ENCODE measurements at places on chromosomes 4 and X. TPM values are rescaled to one million over a fixed set of nuclear protein-coding genes. Genes with fewer than 3 reads are reported as not detected.
A peak's percentile ranks its signal among the peaks of the same experiment; 100 is the strongest.

GRCh38 chrX:39857780-39858179, 240.0 kb downstream of the BCOR start:
- H3K27ac ChIP-seq = no peak overlapping the region
- H3K4me1 ChIP-seq = no peaks in the 10 kb centered on the region
- no peaks in the 10 kb centered on the region for H3K27me3 ChIP-seq

DNA sequence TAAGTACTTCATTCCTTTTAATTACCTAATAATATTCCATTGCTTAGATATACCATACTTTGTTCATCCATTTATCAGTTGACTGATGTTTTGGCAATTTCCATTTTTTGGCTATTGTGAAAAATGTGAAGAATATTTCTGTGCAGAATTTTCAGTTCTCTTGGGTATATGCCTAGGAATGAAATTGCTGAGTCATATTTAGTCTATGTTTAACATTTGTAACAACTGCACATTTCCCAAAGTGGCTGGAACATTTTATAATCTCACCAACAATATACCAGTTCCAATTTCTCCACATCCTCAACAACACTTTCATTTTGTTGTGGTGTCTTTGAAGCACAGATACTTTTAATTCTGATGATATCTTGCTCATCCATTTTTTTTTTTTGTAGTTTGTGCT, 215.5 kb downstream of the PDGFC start:
- DNase-seq = no peak
- H3K4me1 ChIP-seq = no peaks in the 10 kb centered on the region
- no peaks in the 10 kb centered on the region for H3K27me3 ChIP-seq
- H3K27ac ChIP-seq = no peak overlapping the region
- no peak overlapping the region for H3K4me3 ChIP-seq

DNA sequence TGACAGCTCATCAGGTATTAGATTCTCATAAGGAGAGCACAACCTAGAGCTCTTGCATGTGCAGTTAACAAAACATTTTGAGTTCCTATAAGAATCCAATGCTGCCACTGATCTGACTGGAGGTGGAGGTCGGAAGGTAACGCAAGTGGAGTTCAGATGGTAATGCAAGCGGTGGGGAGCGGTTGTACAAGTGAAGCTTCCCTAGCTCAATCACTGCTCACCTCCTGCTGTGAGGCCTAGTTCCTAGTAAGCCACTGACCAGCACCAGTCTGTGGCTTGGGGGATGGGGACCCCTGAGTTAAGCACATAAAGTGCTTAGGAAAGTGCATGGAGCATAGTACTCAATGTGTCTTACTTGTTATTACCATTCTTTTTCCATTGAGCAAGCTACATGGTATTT, 983.2 kb upstream of the IGFBP7 start:
- H3K4me1 ChIP-seq = no peaks in the 10 kb centered on the region
- no peak for DNase-seq
- H3K27ac ChIP-seq = no peak overlapping the region
- H3K27me3 ChIP-seq = no peaks in the 10 kb centered on the region
- H3K4me3 ChIP-seq = no peak overlapping the region

DNA sequence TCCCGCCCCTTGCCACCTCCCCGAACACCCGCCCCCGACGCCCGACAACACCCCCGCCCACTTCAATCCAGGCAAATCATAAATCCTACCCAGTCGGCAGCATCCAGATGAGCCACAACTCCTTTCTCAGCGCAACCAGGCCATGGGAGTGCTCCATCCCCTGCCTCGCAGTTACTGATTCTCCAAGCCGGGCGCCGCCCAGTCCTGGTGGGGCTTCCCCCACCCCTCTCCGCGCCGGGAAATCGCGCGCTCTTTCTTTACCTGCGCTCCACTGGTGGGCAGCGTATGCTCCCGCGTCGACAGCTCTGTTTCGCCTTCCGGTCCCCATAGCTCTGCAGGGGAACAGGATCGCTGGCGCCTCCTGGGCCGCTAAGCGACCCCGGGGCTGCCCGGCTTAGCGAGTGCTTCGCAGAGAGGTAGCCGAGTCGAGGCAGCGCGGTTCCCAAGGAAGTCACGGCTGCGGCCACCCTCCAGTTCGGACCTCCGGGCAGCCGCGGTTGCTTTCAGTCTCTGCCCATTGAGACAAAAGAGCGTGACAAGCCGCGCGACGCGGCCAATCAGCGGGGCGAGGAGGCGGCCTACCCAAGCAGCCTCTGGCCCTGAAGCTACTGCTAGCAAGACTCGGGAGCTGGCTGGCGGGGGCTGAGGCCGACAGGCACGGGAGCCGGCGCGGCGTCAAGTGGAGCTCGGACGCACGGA, 43.7 kb upstream of the TMSB15B start:
- peak overlapping the region; percentile 62 for H3K27ac ChIP-seq
- H3K36me3 ChIP-seq = no peaks in the 10 kb centered on the region
- peak overlapping the region; percentile 7 for H3K4me3 ChIP-seq
- no peaks in the 10 kb centered on the region for H3K4me1 ChIP-seq
- no peaks in the 10 kb centered on the region for H3K27me3 ChIP-seq
- DNase-seq = peak; percentile 35

DNA sequence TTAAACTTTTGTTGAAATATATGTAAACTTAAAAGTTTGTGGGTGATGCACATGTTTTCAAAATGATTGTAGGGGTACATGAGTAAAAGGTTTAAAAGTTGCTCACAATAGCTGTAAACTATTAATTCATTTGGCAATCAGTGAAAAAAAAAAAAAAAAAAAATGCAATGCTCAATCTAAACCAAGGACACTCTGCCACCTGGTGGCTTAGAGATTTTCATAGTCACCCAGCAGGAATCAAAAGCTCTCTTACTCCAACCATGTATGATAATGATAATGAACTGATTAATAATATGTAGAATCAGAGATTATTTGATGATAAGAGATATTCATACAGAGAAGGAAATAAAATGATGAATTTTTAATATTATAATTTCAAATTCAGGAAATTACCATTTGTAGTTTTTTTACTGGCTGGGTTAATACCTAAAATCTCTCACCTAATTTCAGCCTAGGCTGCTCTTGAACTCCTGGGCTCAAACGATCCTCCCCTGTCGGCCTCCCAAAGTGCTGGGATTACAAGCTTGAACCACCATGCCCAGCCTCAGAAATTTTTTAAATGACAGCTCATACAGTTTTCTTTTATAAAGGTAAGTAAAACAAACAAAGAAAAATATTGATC, 46.9 kb upstream of the SLC25A4 start:
- no peaks in the 10 kb centered on the region for H3K36me3 ChIP-seq
- DNase-seq = peak; percentile 58
- H3K4me3 ChIP-seq = no peak overlapping the region
- no peak overlapping the region for H3K27ac ChIP-seq
- H3K4me1 ChIP-seq = no peaks in the 10 kb centered on the region

DNA sequence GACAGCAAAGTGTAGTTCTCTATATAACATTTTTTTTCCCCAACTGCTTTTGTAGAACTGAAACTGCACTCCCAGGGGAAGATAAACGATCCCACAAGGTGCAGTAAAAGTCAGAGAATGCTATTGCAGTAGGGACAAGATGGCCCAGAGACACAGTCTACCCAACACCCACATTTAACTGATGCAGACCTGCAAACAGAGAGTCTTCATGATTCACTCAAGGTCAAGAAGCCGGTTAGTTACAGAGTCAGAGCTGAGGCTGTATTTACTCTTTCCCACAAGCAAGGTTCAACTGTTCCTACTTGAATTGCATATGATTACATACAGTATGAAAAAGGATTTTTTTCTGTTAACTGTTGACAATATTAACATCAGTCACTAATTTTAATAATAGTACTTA, 654.6 kb downstream of the IL1RAPL1 start:
- H3K27ac ChIP-seq = no peak overlapping the region
- H3K36me3 ChIP-seq = no peaks in the 10 kb centered on the region
- H3K4me1 ChIP-seq = no peaks in the 10 kb centered on the region
- DNase-seq = no peak
- no peaks in the 10 kb centered on the region for H3K27me3 ChIP-seq

GRCh38 chrX:40855932-40856515, 120.7 kb upstream of the MED14 start:
- H3K36me3 ChIP-seq = no peaks in the 10 kb centered on the region
- no peak for DNase-seq
- no peaks in the 10 kb centered on the region for H3K4me1 ChIP-seq
- H3K4me3 ChIP-seq = no peak overlapping the region

The BTC gene
- 1.8 TPM for total RNA-seq

The UGT2B7 gene
- not detected for total RNA-seq

GRCh38 chr4:89509708-89510281, 202.2 kb upstream of the GPRIN3 start:
- no peak overlapping the region for H3K4me3 ChIP-seq
- no peak overlapping the region for H3K27ac ChIP-seq
- no peaks in the 10 kb centered on the region for H3K4me1 ChIP-seq
- no peak for DNase-seq

The C4orf51 gene
- not detected for total RNA-seq

GRCh38 chr4:156515295-156515694, 456.3 kb downstream of the PDGFC start:
- H3K36me3 ChIP-seq = no peaks in the 10 kb centered on the region
- no peak overlapping the region for H3K27ac ChIP-seq
- no peak overlapping the region for H3K4me3 ChIP-seq
- DNase-seq = no peak

- no peak overlapping the region for H3K27ac ChIP-seq
- no peaks in the 10 kb centered on the region for H3K36me3 ChIP-seq
- H3K4me1 ChIP-seq = no peaks in the 10 kb centered on the region
- DNase-seq = no peak
- no peak overlapping the region for H3K4me3 ChIP-seq
These were observed 22.6 kb downstream of the ADAMTS3 start for GRCh38 chr4:72546456-72546855.

DNA sequence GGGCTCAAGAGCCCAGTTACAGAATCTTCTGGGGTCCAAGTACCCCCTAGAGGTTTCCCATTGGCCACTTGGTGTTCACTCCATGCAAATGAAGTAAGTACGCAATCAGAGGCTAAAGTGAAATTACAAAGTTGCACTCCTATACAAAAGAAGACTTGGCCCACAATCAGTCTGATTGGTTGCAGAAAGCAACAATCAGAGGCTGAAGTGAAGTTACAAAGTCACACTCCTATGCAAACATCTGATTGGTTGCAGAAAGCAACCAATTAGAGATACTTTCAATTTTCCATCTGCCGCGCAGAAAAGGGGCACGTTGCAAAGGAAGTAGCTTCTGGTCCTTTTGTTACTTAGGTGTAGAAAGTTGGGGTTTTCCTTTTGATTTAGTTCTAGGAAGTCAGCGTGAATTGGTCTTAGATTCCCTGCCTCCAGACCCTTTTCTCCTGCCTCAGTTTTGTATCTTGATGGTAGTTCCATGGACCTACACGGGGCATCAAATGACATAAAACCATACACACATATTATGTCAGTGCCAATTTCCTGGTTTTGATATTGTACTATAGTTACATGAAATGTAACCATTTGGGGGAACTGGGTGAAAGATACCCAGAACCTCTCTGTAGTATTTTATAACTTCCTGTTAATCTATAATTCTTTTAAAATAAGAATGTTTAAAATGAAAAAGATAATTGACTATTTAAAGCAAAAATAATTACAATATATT, 12.4 kb upstream of the PIN4 start:
- no peak overlapping the region for H3K27ac ChIP-seq
- no peak overlapping the region for H3K4me3 ChIP-seq
- peak; percentile 2 for DNase-seq
- H3K4me1 ChIP-seq = no peaks in the 10 kb centered on the region
- H3K27me3 ChIP-seq = no peaks in the 10 kb centered on the region
- no peaks in the 10 kb centered on the region for H3K36me3 ChIP-seq

GRCh38 chrX:69718102-69718501, 102.2 kb downstream of the EDA start:
- H3K4me3 ChIP-seq = no peak overlapping the region
- no peak for DNase-seq
- H3K4me1 ChIP-seq = no peaks in the 10 kb centered on the region
- no peak overlapping the region for H3K27ac ChIP-seq
- no peaks in the 10 kb centered on the region for H3K27me3 ChIP-seq

The MAGEA9B gene
- not detected for total RNA-seq

GRCh38 chr4:15131551-15131950, 129.3 kb downstream of the CPEB2 start:
- H3K27me3 ChIP-seq = no peaks in the 10 kb centered on the region
- no peak for DNase-seq
- H3K4me1 ChIP-seq = no peaks in the 10 kb centered on the region
- no peak overlapping the region for H3K27ac ChIP-seq

DNA sequence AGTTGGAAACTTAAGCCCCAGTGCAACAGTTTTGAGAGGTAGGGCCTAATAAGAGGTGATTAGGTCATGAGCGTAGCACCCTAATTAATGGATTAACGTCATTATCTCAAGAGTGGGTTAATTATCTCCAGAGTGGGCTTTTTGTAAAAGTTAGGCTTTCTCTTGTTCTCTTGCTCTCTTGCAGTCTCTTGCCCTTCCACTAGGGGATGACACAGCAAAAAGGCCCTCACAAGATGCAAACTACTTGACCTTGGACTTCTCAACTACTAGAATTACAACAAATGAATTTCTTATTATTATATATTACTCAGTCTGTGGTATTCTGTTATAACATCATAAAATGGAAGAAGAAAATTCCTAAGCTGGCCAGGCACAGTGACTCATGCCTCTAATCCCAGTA, 22.1 kb upstream of the NDST3 start:
- no peaks in the 10 kb centered on the region for H3K27me3 ChIP-seq

The STPG2 gene
- total RNA-seq = 1.6 TPM

The RENBP gene
- 6.0 TPM for total RNA-seq

DNA sequence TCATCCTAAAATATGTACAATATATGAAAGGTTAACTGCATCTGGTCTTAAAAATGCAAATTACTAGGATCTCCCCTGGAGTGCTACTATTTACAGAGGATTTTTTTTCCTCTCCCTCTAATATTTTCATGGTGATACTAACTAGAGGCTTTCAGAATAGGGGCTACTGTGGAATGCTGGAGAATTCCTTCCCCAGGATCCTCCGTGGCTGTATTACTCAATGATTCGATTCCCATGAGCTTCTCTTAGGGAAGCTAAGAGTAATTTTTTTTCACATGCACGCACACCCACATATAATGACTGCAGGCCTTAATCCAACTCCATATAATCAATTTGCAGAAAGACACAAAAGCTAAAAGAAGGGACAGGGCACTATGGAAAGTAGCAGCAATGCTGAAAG, 184.7 kb downstream of the ARHGAP6 start:
- no peak overlapping the region for H3K4me3 ChIP-seq
- H3K4me1 ChIP-seq = no peaks in the 10 kb centered on the region
- H3K36me3 ChIP-seq = no peaks in the 10 kb centered on the region
- no peak overlapping the region for H3K27ac ChIP-seq
- H3K27me3 ChIP-seq = no peaks in the 10 kb centered on the region

The OPRPN gene
- not detected for total RNA-seq

DNA sequence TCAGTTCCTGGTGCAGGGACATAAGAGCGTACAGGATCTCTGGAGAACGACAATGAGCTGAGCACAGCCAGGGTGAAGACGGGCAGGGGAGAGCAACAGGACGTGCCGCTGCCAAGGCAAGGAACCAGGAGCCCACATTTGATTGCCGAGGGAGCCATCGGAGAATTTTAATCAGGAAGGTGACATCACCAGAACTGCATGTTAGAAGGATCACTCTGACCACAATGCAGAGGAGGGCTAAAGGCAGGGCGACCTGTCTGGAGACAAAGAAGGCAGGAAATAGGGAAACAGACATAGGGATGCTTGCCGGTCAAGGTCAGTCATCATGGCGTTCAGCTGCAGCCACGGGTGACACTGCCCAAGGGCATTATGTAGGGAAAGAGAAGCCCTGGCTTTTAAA, 81.4 kb downstream of the RBM47 start:
- DNase-seq = no peak
- H3K27me3 ChIP-seq = no peaks in the 10 kb centered on the region
- no peaks in the 10 kb centered on the region for H3K36me3 ChIP-seq
- peak overlapping the region; percentile 70 for H3K27ac ChIP-seq
- H3K4me3 ChIP-seq = no peak overlapping the region
- H3K4me1 ChIP-seq = peaks cover 60% of the 10 kb centered on the region

- H3K27me3 ChIP-seq = no peaks in the 10 kb centered on the region
- H3K4me3 ChIP-seq = no peak overlapping the region
- DNase-seq = no peak
- peaks cover 22% of the 10 kb centered on the region for H3K4me1 ChIP-seq
These were observed 66.1 kb downstream of the SOWAHB start for GRCh38 chr4:76831711-76832373.

Measured in body of pancreas (tissue), 4 donors.